Cerebellum (tissue), 4 donors: ENCODE measurements at places on chromosomes 5 and 9. TPM values are rescaled to one million over a fixed set of nuclear protein-coding genes. Genes with fewer than 3 reads are reported as not detected.

The SARDH gene
- total RNA-seq = 4.2 TPM

The GPRIN1 gene
- 38.9 TPM for total RNA-seq

The HRCT1 gene
- total RNA-seq = not detected

The CCDC127 gene
- total RNA-seq = 6.1 TPM

The CSF1R gene
- 8.7 TPM for total RNA-seq

The FAM200C gene
- 24.4 TPM for total RNA-seq

The MRPS27 gene
- total RNA-seq = 56.3 TPM

The PIP5KL1 gene
- total RNA-seq = 3.5 TPM

The PRRC1 gene
- total RNA-seq = 47.6 TPM
